ENCODE measurements at places on chromosomes 1 and 21.

DNA sequence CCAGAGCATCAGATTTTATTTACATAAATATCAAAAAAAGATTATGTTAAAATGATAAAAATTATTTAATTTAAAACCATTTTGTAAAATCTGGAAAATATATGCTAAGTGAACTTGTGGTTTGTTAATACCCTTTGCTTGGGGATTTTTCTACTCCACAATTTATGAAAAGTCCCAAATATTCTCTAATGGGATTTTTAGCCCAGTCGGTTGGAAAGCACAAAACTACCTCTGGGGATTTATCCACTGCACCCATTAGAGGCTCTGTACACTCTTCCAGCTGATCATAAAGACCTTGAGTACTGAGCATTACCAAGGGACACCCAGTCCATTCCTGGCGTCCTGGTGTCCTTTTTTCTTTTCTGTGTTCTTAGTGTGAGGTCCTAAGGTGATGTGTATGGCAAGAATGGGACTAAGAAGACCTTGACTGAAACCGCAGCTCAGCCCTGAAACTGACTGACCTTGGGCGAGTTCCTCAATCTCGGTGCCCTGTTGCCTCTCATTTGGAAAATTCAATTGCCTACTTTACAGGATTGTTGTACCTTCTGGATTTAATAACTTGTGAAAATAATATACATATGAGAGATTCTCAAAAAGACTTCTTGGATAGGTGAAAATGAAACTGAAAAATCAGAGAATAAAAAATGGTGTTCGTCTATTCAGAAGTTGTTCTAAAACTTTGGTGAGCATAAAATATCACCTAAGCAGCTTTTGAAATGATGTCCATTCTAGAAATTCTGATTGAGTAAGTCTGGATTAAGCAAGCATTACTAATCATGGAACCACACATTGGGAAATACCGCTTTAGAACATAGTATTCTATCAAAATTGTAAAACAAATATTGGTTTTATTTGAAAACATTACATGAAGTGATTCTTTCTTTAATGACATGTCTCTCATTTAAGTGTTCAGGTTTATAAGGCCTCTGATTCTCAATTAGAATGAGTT, 21.5 kb upstream of the SAMSN1 start:
- no peak for DNase-seq

- DNase-seq: no peak
These were observed 2.8 kb upstream of the LIX1L start for GRCh38 chr1:145960468-145961108.

GRCh38 chr21:40049031-40049930, 182.0 kb downstream of the PCP4 start:
- no peak for DNase-seq

DNA sequence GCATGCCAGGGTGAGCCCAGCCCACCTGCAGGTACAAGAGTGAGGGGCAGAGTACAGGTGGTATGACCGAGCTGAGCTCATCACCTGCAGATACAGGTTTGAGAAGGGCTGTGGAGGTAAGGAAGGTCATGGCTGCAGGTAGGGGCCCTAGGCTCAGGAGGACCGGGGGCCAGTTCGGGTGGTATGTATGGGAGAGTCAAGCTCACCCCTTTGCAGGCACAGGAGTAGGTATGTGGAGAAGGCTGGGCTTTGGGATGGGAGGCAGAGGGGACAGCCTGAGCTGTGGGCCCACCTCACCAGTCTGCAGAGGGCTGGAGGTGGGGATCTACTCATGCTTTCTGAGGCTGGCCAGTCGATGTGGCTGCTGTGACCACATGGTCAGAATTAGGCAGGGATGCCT, 17.2 kb downstream of the PODN start:
- DNase-seq: no peak

GRCh38 chr1:33763406-33763805, 100.5 kb upstream of the HMGB4 start:
- no peak for DNase-seq

GRCh38 chr1:71755441-71755840, 526.9 kb downstream of the NEGR1 start:
- DNase-seq: no peak

DNA sequence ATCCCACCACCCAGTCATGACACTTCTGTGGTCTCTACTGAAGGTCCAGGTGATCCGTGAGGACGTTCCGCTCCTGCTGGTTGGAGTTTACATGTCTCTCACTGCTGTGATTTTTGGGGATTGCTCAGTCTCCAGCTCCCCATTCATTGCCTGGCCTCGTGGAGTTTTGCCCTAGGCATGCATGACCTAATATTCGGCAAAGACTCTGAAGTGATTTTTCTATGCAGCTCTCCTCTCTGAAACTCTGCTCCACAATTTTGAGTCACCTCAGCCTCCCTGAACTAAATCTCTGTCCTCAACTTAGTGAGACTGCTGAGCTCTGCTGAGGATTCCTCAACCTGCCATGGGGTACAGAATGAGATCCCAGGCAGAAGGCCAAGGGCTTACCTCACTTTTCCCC, 174.4 kb upstream of the FGGY start:
- DNase-seq: no peak

DNA sequence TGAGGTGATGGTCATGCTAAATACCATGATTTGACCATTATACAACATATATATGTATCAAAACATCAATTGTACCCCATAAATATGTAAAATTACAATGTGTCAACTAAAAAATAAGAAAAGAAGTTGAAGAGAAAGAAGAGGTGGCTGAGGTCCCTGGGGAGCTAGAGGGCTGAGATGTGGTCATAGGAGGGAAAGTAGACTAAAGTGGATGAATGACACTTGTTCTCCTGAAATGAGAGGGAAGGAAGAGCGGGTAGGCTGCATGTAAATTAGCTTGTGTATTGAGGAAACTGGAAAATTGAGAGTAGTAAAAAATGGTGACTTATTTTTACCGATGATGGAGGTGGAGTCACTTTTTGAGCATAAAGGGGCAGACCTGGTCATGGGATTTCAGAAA, 117.0 kb downstream of the ST6GALNAC3 start:
- no peak for DNase-seq
